ENCODE measurements at places on chromosomes 7 and 10.

GRCh38 chr7:47948141-47948790 lies at the start of gene PKD1L1:
Gene PKD1L1 (minus strand): TSS chr7:47948466. CDS start chr7:47948440, 26 bp downstream.
- DNase-seq, result no peak

DNA sequence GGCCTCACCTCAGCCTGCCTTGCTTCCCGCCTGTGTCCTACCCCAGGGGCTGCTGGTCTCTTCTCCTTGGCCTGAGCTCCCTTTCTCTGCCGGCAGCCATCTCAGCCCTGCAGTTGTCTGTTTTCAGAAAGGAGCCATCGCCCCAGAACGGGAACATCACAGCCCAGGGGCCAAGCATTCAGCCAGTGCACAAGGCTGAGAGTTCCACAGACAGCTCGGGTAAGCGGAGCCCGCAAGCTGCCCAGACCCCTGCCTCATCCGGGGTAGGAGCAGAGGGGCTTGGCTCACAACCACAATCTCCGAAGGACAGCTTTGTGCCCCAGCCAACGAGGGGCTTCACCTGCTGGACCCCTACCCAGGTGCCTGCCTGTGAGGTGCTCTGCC lies 5.3 kb upstream of the DEPP1 start:
- no peak for DNase-seq

- no peak for DNase-seq
Observed at GRCh38 chr10:128792426-128793140, 666.4 kb upstream of the MKI67 start.

GRCh38 chr7:30933124-30933974 lies 21.7 kb downstream of the AQP1 start:
- no peak for DNase-seq

DNA sequence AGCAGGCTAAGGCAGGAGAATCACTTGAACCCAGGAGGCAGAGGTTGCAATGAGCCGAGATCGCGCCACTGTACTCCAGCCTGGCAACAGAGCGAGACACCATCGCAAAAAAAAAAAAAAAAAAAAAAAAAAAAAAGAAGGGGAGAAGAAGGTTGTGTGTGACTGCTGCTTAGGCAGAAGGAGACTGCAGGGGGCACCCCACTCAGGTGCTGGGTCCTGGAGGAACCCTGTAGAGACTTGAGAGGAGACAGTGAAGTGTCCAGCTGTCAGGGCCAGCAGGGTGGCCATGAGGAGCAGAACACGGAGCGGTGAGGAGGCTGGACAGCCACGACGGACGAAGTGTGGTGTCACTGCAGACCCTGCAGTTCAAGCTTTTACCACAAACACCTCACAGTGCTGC lies 99.0 kb upstream of the NMT2 start:
- no peak for DNase-seq

DNA sequence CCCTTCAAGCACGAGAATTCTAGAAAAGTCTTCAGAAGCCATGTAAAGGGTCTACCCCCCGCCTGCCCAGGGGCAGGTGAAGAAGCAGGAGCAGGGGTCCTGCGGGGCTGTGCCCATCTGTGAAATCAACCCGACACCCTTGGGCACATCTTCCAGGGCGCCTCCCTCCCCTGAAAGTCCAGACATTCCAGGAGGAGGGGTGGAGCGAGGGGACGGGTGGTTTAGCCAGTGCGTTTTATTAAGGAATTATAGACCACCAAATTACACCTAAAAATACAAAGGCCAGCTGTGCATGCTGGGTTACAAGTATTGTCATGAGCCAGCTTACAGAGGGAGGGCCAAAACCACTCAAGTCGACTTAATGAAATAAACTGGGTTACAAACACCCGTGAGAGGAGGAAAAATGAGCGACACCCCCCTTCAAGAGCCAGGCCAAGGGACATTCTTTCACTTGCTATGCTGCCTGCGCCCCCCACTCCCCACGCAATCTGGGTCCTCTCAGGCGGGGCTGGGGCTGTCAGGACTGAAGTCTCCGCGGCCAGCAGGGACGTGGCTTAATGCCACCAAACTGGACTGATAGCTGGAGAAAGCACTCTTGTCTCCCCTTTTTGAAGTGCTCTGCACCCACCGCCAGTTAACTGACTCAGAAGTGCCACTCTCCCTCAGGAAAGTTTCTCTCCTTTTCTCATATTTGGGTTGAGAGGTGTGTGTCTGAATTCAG lies 360.3 kb downstream of the FRMD4A start:
- no peak for DNase-seq

- no peak for DNase-seq
Observed at GRCh38 chr10:110803830-110804338, 67.8 kb upstream of the PDCD4 start.
